ENCODE measurements at places on chromosomes 13 and 19.

DNA sequence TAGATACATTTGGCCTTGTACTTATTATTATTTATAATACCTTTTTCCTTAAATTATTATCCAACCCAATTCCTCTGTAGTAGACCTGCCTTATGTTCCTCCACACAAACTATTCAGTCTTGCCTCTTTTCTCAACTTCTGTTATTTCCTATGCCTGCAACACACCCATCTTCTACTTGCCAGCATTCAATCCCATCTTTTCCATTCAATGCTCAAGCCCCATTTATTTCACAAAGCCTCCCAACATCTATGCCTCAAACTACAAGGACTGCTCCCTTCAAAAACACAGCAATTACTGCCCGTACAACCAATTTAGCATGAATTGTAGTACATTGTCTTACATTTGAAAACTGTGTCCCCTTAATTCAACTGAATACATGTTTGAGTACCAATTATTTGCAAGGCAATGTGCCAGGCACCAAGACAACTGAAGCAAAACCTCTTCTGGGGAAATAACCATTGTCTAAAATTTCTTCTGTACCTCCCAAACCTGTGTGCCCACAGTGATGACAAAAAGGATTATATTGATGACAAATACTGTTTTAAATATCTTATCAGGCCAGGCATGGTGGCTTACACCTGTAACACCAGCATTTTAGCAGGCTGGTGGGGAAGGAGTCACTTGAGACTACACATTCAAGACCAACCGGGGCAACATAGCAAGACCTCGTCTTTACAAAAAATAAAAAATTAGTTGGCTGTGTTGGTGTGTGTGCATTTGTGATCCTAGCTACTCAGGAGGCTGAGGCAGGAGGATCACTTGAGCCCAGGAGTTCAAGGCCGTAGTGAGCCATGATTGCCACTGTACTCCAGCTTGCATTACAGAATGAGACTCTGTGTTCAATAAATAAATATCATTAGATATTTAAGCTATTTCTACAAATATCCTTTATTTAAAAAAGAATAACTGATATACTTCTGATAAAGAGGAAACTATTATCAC, 35.1 kb downstream of the ELF1 start:
- no peak for DNase-seq

- DNase-seq, result no peak
These were observed 161.4 kb downstream of the MTUS2 start for GRCh38 chr13:28981530-28981929.

- DNase-seq, result peak; percentile 85
These were observed at the start of gene GNG7 for GRCh38 chr19:2702170-2703076. GNG7 (minus strand) TSS chr19:2702694; CDS start chr19:2520688, 182,006 bp downstream.

- DNase-seq, result no peak
These were observed 43.7 kb downstream of the TMEM255B start for GRCh38 chr13:113802761-113803160.

- peak; percentile 15 for DNase-seq
These were observed 2.6 kb upstream of the EPN1 start for GRCh38 chr19:55672418-55672817.

- peak; percentile 73 for DNase-seq
These were observed 8.1 kb downstream of the B3GLCT start for GRCh38 chr13:31207661-31208552.

DNA sequence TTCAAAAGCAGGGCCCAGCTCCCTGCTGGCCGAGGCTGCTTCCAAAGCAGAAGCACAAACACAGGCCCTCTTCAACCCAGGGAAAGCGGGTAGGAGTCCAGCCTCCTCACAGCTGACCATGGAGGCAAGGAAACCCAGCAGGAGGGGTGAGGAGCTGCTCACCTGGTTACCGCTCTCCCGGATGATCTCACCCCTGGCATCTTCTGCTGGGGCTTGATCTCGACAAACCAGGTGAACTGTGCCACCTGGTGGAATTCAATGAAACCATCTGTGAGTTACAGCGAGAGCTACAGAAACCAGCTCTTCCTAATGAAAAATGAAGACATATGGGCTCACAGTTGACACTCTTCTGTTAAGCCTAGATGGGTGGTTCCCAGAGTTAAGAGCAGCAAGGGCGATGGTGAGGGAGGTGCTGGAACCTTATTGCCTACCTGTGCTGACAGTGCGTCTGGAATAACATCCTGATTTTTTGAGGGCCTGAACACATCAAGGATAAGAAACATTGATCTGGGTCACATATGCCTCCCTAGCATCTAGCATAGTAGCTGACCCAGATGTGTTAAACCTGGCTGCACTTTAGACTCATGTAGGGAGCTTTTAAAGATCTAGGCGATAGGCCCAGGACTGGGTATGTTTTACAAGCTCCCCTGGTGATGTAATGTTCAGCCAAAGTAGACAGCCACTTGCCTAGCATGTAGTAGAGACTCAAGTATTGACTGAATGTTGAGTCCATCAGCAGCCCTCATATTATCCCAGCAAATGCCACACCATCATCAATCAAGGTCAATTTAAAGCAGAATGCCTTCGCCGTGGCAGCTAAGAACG, 6.1 kb downstream of the DHRS12 start:
- DNase-seq, result peak; percentile 56

Measured in fibroblast of skin of right quadriceps (primary cell).